Suprapubic skin (tissue), 4 donors: ENCODE measurements at places on chromosomes 11 and 22. TPM values are rescaled to one million over a fixed set of nuclear protein-coding genes. Genes with fewer than 3 reads are reported as not detected.

CNIH2 gene
- 1.1 TPM for total RNA-seq

LAYN gene
- total RNA-seq: 4.7 TPM

TMEM135 gene
- total RNA-seq: 5.8 TPM

DNA sequence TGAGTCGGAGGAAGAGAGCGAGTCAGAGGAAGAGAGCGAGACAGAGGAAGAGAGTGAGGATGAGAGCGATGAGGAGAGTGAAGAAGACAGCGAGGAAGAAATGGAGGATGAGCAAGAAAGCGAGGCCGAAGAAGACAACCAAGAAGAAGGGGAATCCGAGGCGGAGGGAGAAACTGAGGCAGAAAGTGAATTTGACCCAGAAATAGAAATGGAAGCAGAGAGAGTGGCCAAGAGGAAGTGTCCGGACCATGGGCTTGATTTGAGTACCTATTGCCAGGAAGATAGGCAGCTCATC, 780 bp downstream of the TRIM44 start:
- peaks cover 29% of the 10 kb centered on the region for H3K4me1 ChIP-seq
- peak overlapping the region; percentile 99 for H3K27ac ChIP-seq
- peak overlapping the region; percentile 95 for H3K4me3 ChIP-seq
- no peak for DNase-seq

- H3K4me3 ChIP-seq: no peak overlapping the region
- no peaks in the 10 kb centered on the region for H3K27me3 ChIP-seq
- H3K27ac ChIP-seq: no peak overlapping the region
- DNase-seq: peak; percentile 26
- no peaks in the 10 kb centered on the region for H3K4me1 ChIP-seq
Measured at GRCh38 chr22:48758881-48759875, 1068.5 kb downstream of the BRD1 start.

GRCh38 chr22:35140879-35141745, 75.2 kb downstream of the ISX start:
- H3K27me3 ChIP-seq: peaks cover 9% of the 10 kb centered on the region
- H3K36me3 ChIP-seq: no peaks in the 10 kb centered on the region
- H3K4me3 ChIP-seq: no peak overlapping the region
- no peaks in the 10 kb centered on the region for H3K4me1 ChIP-seq
- DNase-seq: no peak

DNA sequence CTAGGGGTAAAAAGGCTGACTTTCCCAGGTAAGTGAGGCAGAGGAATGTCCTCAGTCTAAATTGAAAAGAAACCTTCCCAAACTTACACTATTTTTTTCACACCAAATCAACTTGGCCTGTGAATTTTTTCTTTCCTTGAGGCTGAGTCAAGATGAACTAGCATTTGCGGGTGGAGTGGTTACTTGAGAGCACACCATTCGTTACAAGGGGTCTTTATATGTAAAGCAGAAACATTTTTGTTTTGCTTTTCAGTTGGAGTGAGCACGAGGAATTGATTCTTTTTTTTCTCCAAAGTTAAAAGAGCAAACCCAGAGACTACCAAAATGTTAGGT, 36.4 kb downstream of the MAML2 start:
- peak overlapping the region; percentile 32 for H3K4me3 ChIP-seq
- no peak for DNase-seq
- peak overlapping the region; percentile 88 for H3K27ac ChIP-seq
- peaks cover 81% of the 10 kb centered on the region for H3K4me1 ChIP-seq
- H3K36me3 ChIP-seq: no peaks in the 10 kb centered on the region
- no peaks in the 10 kb centered on the region for H3K27me3 ChIP-seq

DNA sequence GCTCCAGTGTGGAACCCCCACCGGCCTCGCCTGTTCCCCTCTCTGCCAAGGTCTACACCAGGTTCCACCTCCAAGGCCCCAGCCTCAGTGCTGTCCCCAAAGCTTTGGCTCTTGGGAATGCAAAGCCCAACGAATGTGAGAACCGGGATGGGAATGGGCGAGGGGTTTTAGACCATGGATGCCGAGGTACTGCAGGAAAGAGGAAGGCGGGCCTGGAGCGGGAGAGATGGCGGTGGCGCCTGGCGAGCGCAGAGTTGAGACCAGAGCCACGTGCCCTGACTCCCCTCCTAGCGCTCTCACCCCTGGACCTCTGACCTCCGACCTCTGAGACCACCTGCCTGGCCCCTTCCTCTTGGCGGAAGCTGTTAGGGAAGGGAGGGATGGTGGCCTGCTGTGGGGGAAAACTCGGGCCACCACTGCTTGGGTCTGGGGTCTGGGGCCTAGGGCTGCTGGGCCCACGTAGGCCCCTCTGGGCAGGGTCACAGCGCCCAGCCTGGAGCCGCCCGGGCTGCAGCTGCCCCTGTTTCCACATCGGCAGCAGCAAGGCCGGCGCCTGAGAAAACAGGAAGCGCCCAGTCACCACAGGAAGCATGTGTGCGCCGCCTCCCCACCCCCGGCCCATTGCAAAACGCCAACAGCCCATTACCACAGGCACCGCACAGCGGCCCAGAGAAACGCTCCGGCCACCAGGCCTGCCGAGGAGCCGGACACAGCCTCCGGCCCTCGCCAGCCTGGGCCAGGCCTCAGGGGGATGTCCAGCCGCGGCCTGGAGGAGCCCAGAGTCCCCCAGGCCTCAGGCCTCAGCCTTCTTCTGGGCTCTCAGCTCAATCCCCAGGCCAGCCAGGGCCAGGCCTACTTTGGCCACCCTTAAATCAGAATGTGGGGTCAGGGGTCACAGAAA, 13.8 kb upstream of the SLC39A13 start:
- peak overlapping the region; percentile 13 for H3K4me3 ChIP-seq
- no peaks in the 10 kb centered on the region for H3K36me3 ChIP-seq
- no peak for DNase-seq
- H3K27ac ChIP-seq: peak overlapping the region; percentile 89
- H3K4me1 ChIP-seq: peaks cover 29% of the 10 kb centered on the region

DNA sequence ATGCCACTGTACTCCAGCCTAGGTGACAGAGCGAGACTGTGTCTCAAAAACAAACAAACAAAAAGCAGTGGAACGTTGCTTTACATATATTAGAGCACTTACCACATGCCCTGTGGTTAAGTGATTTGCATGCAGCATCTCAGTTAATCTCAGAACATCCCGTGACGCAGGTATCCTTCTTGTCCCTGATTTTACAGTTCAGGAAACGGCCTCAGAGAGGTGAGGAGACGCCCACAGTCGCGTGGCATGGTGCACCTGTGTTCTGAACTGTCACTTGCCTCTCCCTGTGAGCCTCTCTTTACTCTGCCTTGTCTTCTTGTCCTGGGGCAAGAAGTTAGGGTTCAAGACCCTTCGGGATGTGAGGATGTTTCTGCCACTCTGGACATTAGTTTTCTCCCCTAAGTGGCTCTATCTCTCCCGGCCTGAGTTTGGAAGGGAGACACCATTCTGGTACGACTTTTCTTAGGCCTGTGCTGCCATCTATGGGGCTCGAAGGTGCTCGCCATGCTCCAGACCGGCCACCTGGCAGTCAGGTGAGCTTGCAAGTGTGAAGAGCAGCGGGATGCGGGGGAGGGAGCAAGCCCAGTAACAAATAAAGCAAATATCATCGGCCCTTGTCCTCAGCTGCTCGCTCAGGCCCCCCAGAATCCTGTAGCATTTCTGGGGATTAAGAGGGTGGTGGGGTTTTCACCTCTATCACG, 25.6 kb downstream of the YWHAH start:
- no peaks in the 10 kb centered on the region for H3K27me3 ChIP-seq
- no peak overlapping the region for H3K27ac ChIP-seq
- H3K4me3 ChIP-seq: peak overlapping the region; percentile 36

DNA sequence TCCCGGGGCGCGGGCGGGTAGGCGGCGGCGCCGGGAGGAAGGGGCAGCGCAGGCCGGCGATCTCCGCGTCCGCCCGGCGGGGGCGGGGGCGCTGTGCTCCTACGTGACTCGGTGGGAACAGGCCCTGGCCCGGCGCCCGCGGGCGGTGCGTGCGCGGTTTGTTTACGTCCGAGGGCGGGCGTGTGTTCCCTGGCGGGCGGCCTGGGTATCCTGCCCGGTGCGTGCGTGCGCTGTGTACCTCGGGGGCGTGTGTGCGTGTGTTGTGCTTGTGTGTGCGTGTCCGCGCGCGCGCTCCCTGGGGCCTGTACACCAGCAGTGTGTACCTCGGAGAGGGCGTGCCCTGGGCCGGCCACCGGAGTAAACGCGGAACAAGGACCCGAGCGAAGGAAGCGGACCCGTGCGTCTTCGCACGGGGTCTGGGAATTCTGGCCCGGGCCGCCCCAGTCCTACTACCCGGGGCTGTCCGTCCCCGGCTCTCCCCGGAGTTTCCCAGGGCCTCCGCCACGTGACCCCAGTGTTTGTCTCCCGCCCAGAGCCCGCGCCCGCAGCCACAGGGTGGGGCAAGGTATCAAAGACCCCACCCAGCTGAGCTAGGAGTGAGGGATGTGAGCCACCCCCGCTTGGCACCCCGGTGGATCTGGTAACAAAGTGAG, 769 bp downstream of the MAFF start:
- H3K4me1 ChIP-seq: peaks cover 37% of the 10 kb centered on the region
- H3K4me3 ChIP-seq: peak overlapping the region; percentile 95
- H3K36me3 ChIP-seq: no peaks in the 10 kb centered on the region

DNA sequence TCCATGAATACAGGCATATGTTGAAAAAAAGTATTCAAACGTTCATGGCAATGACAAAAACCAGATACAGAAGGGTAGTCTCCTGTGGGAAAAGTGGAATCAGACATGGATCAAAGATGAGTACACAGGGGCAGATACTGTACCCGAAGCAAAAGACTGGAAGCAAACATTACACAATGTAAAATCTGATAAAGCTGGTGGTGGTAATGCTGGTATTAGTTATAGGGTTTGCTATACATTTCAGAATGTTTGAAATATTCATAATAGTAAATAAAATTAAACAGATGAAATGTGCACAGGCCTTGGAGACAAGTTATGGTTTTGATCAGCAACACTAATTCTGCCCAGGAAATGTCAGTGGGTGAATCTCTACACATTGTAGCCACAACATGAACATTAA, 607.6 kb downstream of the SOX6 start:
- no peak overlapping the region for H3K4me3 ChIP-seq
- H3K36me3 ChIP-seq: no peaks in the 10 kb centered on the region
- H3K27me3 ChIP-seq: no peaks in the 10 kb centered on the region

GRCh38 chr11:120131941-120132644, 5.8 kb downstream of the TRIM29 start:
- H3K4me1 ChIP-seq: peaks cover 55% of the 10 kb centered on the region
- DNase-seq: peak; percentile 81
- H3K4me3 ChIP-seq: peak overlapping the region; percentile 65
- no peaks in the 10 kb centered on the region for H3K27me3 ChIP-seq
- peaks cover 6% of the 10 kb centered on the region for H3K36me3 ChIP-seq
- peak overlapping the region; percentile 89 for H3K27ac ChIP-seq

DNA sequence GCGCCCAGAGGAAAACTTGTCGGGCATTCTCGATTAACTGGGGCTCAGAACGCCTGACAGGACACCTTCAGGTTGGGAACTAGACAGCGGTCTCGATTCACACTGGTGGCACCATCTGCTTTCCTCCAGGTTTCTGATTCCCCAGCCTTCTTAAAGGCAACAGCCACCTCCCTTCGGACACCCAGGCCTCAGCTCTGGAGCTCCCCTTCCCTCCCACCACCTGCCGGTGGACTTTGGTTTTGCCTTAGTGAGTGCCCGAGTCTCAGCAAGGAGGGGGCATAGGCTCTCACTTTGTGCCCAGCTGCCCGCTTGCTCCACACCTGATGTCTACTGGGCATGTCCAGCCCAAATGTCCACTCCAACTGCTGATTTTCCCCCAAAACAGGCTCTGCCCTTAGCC, 110.4 kb upstream of the PARVA start:
- H3K27me3 ChIP-seq: no peaks in the 10 kb centered on the region
- no peak overlapping the region for H3K4me3 ChIP-seq
- H3K27ac ChIP-seq: no peak overlapping the region
- H3K36me3 ChIP-seq: peaks cover 26% of the 10 kb centered on the region
- DNase-seq: no peak

DNA sequence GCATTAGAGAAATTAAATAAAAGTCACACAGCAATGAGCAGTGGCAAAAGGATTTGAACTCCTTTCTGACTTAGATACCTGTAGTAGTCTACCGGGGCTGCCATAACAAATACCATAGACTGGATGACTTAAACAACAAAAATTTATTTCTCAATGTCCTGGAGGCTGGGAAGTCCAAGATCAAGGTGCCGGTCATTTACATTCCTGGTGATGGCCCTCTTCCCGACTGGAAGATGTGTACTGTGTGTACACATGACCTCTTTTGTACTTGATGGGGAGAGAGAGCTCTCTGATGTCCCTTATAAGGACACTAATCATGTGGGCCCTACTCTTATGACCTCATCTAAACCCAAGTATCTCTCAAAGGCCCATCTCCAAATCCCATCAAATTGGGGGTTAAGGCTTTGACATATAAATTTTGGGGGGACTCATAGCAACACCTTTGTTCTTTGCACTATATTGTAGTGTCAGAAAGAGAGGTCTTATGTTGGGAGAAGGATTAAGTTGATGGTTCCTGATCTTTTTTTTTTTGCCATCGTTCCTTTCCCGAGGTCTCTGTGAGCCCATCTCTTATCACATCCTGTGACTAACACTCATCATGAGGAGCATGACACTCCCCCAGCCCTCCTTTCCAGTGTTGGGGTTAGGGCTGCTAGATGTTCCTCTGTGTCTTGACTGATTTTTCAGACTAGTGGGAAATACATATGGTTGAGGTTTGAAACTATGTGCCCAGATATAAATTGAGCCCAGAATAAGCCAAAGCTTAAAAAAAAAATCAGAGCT, 104.3 kb downstream of the TRAF6 start:
- no peak overlapping the region for H3K4me3 ChIP-seq
- no peaks in the 10 kb centered on the region for H3K27me3 ChIP-seq
- no peaks in the 10 kb centered on the region for H3K36me3 ChIP-seq
- no peak for DNase-seq

DNA sequence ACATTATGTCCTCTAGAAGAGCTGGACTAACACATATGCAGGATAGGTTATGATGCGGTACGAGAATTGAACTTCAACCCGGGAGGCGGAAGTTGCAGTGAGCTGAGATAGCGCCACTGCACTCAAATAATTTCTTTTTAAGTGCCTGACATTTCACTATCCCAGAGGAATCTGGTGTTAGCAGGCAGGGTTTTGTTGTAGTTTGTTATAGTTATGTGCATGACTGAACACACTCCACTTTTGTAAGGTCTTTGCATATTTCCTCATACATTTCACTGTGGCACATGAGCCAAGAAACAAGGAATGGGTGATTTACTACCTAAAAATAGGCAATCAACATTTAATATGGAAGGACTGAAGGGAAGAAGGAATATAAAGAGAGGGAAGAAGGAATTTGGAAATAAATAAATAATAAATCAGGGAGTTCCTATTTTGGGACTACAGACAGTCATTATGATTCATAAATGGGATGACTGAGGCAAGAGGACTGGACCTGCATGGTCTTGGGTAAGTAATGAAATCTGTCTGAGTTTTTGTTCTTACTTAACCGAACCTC, 8.7 kb upstream of the HIPK3 start:
- no peak overlapping the region for H3K27ac ChIP-seq
- H3K27me3 ChIP-seq: no peaks in the 10 kb centered on the region
- H3K4me3 ChIP-seq: no peak overlapping the region
- no peaks in the 10 kb centered on the region for H3K36me3 ChIP-seq

DNA sequence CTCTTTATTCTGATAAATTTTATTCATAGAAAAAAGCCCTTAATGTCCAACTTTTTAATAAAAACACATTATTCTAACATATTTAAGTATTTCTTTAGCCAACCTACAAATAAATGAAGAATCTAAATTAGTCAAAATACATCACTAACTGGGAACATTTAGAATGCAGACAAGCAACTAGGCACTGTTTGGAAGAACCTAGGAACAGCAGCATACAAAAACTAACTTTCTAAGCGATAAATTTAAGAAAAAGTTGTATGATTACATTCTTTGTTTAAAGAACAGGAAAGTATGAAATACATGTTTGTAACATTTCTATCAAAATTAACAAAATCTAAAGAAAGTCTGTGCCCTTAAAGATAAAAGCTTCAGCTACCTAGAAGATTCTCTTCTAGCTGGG, 35.3 kb downstream of the PI4KA start:
- H3K36me3 ChIP-seq: peaks cover 59% of the 10 kb centered on the region
- H3K4me3 ChIP-seq: no peak overlapping the region
- H3K27me3 ChIP-seq: no peaks in the 10 kb centered on the region
